NCI-H1105 (cell line): ENCODE measurements at places on chromosomes 2 and 18.

DNA sequence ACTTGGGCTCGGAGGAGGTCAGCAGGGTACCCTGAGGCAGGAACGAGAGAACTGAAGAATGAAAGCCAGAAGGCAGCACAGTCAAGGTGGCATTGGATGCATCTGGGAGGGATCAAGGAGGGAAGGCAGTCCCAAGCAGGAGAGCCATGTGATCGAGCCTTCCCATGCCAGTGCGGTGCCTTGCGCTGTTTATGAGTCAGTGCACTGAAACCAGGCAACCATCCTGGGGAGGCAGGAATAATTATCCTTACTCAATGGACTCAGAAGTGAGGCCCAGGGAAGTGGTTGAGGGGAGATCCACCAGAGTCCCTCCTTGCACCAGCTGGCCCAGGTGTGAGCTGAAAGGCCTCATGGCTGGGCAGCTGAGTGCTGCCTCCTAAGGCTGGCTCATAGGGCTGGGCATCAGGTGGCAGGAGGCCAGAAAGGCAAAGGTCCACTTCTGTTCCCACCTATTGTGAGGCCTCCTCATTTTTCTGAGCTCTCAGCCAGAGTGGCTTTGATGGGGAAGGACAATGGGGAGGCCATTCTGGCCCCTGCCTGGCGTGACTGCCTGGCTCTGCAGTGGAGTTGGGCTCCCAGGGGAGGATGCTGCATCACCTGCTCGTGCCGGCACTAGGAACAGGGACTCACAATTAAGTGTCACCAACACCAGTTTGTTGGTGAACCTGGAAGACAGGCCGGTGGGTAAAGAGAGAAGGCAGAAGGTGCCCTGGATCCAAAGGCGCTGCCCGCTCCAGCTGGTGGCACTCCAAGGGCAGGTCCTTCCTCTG, 82.3 kb downstream of the TFCP2L1 start:
- DNase-seq = no peak

- peak; percentile 72 for DNase-seq
These were observed 1.5 kb downstream of the GALNT1 start for GRCh38 chr18:35582899-35583558.

GRCh38 chr2:168439536-168439935, 16.5 kb upstream of the CERS6 start:
- DNase-seq = no peak

DNA sequence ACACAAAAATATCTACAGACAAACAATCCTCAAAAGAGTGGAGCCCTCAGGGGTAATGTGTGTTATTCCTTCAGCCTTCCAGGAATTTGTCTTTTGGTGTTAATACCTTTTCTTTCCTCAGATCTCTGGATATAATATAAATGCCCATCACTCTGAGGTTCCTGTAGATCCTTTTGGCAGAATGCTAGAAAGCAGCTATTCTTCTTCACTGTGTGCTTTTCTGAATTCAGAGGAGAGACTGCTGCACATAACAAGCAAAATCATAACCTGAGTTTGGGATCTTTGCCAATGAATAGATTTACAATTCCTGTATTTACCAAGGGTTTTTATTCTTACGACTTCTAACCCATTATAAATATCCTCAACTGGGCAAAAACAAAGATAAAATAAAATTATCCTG, 57.3 kb downstream of the KLF7 start:
- no peak for DNase-seq

DNA sequence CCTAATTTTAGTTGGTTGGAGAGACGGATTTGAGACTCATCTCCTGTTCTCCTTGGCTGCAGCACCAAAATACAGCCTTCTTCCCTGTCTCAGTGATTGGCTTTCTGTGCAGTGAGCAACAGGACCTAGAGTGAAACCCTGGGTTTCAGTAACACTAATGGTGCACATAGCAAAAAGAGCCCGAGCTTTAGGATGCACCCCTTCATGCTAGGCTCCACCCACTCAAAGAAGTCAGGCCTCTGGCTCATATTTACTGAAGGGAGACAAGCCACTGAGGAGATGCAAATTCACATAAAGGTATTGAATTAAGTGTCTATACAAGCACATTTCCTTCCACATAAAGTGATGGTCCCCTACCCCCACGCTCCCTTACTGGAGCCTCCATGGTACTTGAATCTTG, 131.9 kb upstream of the CHAC2 start:
- DNase-seq = no peak

- no peak for DNase-seq
These were observed 572.3 kb downstream of the IRS1 start for GRCh38 chr2:226227341-226227740.

- no peak for DNase-seq
These were observed 918 bp downstream of the EIF5B start for GRCh38 chr2:99338029-99338585.

GRCh38 chr2:144515696-144516410, 4.1 kb downstream of the ZEB2 start:
- DNase-seq = no peak

GRCh38 chr2:143907801-143908200, 612.1 kb downstream of the ZEB2 start:
- no peak for DNase-seq
